ENCODE measurements at places on chromosomes 4 and X. TPM values are rescaled to one million over a fixed set of nuclear protein-coding genes. Genes with fewer than 3 reads are reported as not detected.
A peak's percentile ranks its signal among the peaks of the same experiment; 100 is the strongest.

CSN3 gene
- not detected for polyA plus RNA-seq

DNA sequence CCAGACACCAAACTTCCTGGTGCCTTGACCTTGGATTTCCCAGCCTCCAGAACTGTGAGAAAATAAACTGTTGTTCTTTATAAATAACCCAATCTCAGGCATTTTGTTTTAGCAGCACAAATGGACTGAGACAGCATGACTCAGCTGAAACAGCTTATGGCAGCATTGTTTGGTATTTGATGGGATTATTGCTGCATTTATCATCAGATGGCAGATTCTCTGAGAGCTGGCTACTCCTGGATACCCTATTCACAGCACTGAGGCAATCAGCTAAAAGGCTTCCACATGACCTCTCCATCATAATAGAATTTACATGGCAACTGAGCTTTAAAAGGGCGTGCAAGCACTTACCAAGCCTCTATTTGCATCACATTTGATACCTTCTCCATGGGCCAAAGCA lies 623.1 kb upstream of the CPEB2 start:
- H3K36me3 ChIP-seq: no peaks in the 10 kb centered on the region
- DNase-seq: no peak
- H3K27ac ChIP-seq: no peak overlapping the region
- H3K27me3 ChIP-seq: no peaks in the 10 kb centered on the region
- no peaks in the 10 kb centered on the region for H3K4me1 ChIP-seq
- no peak overlapping the region for H3K4me3 ChIP-seq

RAB33B gene
- 8.1 TPM for polyA plus RNA-seq

DNA sequence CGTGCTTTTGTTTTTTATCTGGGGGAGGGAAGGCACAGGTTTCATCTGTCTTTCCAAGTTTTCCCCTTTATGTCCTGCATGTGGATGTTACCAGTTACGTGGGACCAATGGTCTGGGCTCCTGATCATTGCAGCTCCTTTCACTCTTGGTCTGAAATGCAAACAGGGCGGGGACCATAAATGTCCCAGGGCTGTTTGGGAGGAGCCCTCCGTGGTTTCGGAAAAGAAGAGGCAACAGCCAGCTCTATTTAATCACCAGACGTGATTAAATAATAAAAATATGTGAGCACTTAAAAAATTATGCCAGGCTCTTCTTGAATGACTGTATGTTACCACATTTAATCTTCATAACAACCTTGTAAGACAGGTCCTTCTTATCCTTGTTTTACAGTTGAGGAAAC lies 30.8 kb upstream of the C1GALT1C1 start:
- H3K27ac ChIP-seq: no peak overlapping the region
- no peaks in the 10 kb centered on the region for H3K36me3 ChIP-seq
- H3K4me3 ChIP-seq: no peak overlapping the region
- no peak for DNase-seq

CCSER1 gene
- polyA plus RNA-seq: 0.13 TPM

DNA sequence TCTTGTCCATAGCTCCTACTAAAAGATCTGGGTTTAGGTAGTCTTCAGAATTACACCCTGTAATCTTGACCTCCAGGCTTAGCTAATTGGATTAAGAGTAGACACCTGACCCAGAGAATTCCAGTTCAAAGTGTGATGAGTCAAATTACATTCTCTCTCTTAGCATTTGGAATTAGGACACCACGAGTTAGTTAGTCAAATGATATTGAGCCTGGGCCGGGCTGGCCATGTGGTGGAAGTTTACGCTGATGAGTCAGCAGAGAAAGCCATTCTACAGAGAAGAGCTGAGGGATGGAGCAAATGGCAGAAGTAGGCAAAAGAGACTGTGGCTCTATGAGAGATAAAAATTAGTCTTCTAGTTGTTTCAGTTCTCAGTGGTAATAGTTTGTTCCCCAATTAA lies 31.1 kb downstream of the CEP44 start:
- no peaks in the 10 kb centered on the region for H3K4me1 ChIP-seq
- no peak overlapping the region for H3K4me3 ChIP-seq
- H3K27me3 ChIP-seq: no peaks in the 10 kb centered on the region
- peaks cover 65% of the 10 kb centered on the region for H3K36me3 ChIP-seq

DNA sequence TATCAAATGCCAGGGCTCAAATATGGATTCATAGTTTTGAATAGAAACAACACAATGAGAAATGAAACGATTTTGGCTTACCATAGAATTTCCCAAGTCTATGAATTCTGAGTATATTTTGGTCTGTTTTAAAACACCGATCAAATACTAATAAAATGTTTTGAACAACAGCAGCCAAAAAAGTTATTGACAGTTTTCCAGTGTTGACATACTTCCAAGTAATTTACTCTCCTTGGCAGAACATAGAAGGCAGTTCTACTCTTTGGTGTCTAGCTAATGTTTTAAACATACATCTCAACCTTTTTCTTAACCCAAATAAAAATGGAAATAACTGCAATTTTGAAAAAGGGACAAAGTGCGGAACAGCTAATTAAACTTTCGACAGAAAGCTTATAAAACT lies 1419.8 kb downstream of the ADGRL3 start:
- no peaks in the 10 kb centered on the region for H3K4me1 ChIP-seq
- no peaks in the 10 kb centered on the region for H3K36me3 ChIP-seq
- DNase-seq: no peak
- no peak overlapping the region for H3K27ac ChIP-seq
- H3K4me3 ChIP-seq: no peak overlapping the region
- no peaks in the 10 kb centered on the region for H3K27me3 ChIP-seq

GRCh38 chr4:90027565-90027964 lies 99.6 kb upstream of the CCSER1 start:
- no peak overlapping the region for H3K4me3 ChIP-seq
- H3K27me3 ChIP-seq: no peaks in the 10 kb centered on the region
- no peaks in the 10 kb centered on the region for H3K36me3 ChIP-seq
- H3K4me1 ChIP-seq: peaks cover 6% of the 10 kb centered on the region
- peak; percentile 59 for DNase-seq
- H3K27ac ChIP-seq: peak overlapping the region; percentile 11

GRCh38 chr4:173247321-173247720 lies 78.7 kb downstream of the GALNT7 start:
- H3K4me3 ChIP-seq: no peak overlapping the region
- H3K27me3 ChIP-seq: no peaks in the 10 kb centered on the region
- no peak for DNase-seq
- H3K4me1 ChIP-seq: no peaks in the 10 kb centered on the region
- no peak overlapping the region for H3K27ac ChIP-seq
- peaks cover 32% of the 10 kb centered on the region for H3K36me3 ChIP-seq

- DNase-seq: no peak
- no peak overlapping the region for H3K27ac ChIP-seq
- no peaks in the 10 kb centered on the region for H3K4me1 ChIP-seq
- no peaks in the 10 kb centered on the region for H3K36me3 ChIP-seq
Observed at GRCh38 chr4:176034936-176035335, 30.7 kb upstream of the WDR17 start.

- no peaks in the 10 kb centered on the region for H3K36me3 ChIP-seq
- H3K4me3 ChIP-seq: no peak overlapping the region
- DNase-seq: no peak
- no peaks in the 10 kb centered on the region for H3K4me1 ChIP-seq
Observed at GRCh38 chr4:129583868-129584267, 487.9 kb downstream of the C4orf33 start.

GRCh38 chr4:152344001-152344400 lies 191.9 kb downstream of the FBXW7 start:
- no peaks in the 10 kb centered on the region for H3K4me1 ChIP-seq
- no peak for DNase-seq
- no peak overlapping the region for H3K4me3 ChIP-seq
- no peak overlapping the region for H3K27ac ChIP-seq
- H3K27me3 ChIP-seq: no peaks in the 10 kb centered on the region
- peaks cover 68% of the 10 kb centered on the region for H3K36me3 ChIP-seq

ATOH1 gene
- not detected for polyA plus RNA-seq

DNA sequence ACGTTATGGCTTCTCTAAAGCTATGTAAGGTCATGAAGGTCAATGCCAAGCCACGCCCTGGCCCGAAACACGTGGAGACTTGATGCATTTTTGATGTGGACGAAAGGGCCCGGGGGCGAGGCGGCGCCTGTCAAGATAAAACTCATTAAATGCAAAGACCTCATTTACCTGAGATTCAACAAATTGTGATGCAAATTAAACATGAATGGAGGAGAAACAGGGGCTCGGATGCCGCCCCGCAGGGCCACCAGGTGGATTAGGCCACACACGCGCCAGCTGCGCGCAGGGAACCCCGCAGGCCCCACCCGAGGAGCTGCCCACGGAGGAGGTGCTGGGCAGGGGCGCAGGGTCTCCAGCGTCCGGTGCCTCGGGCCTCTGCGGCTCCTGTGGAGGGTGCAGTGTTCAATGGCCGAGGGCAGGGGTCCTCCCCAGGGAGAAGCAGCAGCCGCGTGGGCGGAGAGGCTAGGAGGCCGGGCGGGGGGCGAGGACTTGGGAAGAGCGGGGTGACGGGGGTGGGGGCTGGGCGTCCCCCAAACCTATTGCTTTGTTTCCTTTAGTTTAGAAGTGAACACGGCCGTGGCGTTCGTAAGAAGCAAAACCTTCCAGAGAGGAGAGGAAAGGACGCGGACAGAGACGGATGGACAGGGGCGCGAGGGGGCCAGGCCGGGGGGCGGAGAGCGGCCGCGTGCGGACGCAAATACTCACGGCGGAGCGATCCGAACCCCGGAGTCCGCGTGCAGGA lies 40.4 kb downstream of the CPLX1 start:
- peaks cover 13% of the 10 kb centered on the region for H3K27me3 ChIP-seq
- H3K36me3 ChIP-seq: no peaks in the 10 kb centered on the region
- H3K4me1 ChIP-seq: peaks cover 35% of the 10 kb centered on the region
- H3K27ac ChIP-seq: no peak overlapping the region
- DNase-seq: no peak

DNA sequence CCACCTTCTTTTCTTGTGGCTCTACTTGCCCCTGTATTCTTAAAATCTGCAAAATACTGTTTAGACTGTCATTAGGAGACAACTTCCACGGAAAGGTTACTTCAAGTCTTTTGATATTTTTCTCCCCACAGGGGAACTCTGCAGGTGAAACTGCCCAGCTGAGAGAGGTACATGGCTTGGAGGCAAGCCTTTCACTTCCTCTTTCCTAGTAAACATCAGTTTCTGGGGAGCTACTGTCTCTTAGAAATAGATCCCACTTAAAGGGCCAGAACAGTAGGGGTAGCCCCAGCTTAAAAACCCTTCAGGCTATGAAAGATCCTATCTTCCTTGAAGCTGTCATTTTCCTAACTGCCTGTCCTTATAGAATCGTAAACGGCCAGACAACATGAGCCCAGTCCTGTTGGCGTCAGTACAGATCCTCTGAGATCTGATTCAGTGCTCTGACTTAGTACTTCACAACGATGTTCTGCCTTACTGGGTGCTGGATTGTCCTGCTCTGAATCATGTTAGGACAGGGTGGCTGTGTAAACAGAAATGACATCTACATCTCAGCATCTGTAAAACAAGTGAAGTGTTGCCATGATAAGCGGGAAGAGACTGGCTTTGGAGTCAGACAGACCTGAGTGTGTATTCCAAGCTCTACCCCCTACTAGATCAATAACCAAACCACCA lies 102.1 kb downstream of the ITIH6 start:
- no peaks in the 10 kb centered on the region for H3K36me3 ChIP-seq
- no peak overlapping the region for H3K4me3 ChIP-seq
- H3K4me1 ChIP-seq: no peaks in the 10 kb centered on the region
- no peak for DNase-seq

DNA sequence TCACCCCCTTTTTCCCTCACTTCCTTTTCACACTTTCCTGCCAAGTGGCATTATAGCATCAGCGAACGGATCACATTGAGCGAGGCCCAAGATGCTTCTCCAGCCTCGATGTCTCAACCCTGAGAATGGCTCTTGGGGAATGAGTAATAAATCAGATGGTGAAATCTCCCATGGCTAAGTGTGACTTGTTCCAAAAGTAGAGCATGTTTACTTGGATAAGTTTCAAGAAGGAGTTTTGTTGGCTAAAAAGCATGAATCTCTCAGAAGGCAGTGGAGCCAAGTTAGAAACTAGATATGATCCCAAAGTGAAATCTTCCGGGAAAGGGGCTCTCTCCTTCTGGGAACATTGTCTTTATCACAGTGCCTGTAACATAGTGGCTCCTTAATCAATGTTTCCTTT lies 316.3 kb downstream of the CAMK2D start:
- no peak overlapping the region for H3K27ac ChIP-seq
- DNase-seq: no peak
- H3K4me3 ChIP-seq: no peak overlapping the region
- H3K27me3 ChIP-seq: no peaks in the 10 kb centered on the region
- H3K36me3 ChIP-seq: no peaks in the 10 kb centered on the region
- no peaks in the 10 kb centered on the region for H3K4me1 ChIP-seq

GRCh38 chr4:150224896-150225591 lies 146.8 kb downstream of the DCLK2 start:
- H3K4me3 ChIP-seq: no peak overlapping the region
- no peak for DNase-seq
- no peaks in the 10 kb centered on the region for H3K36me3 ChIP-seq
- no peaks in the 10 kb centered on the region for H3K4me1 ChIP-seq
- H3K27ac ChIP-seq: no peak overlapping the region

DNA sequence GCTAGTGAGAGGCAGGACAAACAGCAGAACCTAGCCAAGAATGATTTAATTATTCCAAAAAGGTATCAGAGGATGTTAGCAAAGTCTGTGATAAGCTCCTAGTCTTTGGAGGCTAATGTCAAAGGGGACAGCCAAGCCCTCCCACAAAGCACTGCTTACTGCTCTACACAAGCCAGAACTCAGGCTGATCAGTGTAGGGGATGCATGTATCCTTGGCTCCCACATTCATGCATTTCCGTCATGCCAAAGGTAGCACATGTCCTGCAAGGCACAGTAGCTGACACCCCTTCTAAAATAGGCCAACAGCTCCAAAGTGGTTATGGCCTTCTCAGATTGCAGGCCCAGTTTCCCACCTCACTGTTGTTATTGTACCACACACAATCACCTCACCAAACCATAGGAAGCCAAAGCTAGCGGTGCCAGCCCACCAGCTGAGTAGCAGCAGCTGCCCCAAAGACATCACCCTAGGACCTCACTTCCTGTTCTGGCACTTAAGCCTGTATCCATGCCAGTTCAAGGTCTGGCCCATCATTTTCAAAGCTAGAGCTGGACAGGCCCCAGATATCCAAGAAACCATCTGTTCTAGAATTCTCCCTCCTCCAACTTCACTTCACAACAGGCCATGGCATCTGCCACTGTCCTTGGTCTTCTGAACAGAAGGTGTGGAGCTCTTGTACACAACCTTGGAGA lies 40.9 kb downstream of the TSPAN5 start:
- no peaks in the 10 kb centered on the region for H3K27me3 ChIP-seq
- no peak overlapping the region for H3K4me3 ChIP-seq
- H3K27ac ChIP-seq: no peak overlapping the region

- H3K4me1 ChIP-seq: no peaks in the 10 kb centered on the region
- no peak overlapping the region for H3K27ac ChIP-seq
- H3K4me3 ChIP-seq: no peak overlapping the region
Observed at GRCh38 chr4:53169695-53170617, 195.9 kb downstream of the SCFD2 start.

SORBS2 gene
- polyA plus RNA-seq: not detected

DNA sequence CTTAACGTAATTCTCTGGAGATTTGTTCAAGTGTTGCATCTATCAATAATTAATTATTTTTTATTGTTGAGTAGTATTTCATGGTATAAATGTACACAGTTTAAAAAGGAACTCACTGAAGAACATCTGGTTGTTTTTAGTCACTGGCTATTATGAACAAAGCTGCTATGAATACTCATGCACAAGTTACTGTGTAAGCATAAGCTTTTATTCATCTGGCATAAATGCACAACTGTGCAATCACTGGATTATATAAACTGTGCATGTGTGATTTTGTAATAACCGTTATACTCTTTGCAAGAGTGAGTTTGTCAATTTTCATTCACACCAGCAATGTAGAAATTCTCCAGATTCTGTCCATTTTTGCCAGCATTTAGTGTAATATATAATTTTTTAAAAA lies 43.8 kb upstream of the UBQLN2 start:
- no peak overlapping the region for H3K27ac ChIP-seq
- H3K27me3 ChIP-seq: no peaks in the 10 kb centered on the region
- H3K4me1 ChIP-seq: no peaks in the 10 kb centered on the region
- H3K36me3 ChIP-seq: no peaks in the 10 kb centered on the region
- no peak overlapping the region for H3K4me3 ChIP-seq

Measured in CD14-positive monocyte (primary cell).